ENCODE measurements at places on chromosomes 11 and 22.

DNA sequence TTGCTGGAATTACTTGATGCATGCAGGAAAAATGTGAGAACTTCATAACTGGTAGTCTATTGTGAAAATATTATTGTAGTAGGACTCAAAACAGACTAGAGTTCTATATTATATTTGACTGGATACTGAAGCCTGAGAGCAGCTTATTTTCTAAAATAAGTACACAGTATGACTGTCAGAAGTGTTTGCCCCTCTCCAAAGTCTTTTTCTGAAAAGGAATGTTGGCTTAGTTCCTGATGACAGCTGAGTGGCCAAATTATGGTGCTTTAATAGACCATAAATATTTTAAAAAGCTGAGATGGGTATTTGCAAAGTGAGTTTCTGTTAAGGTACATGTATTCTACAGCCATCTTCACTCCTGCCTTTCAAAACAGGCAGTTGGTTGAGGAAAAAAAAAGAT, 13.1 kb downstream of the ZBED5 start:
- no peak for DNase-seq

DNA sequence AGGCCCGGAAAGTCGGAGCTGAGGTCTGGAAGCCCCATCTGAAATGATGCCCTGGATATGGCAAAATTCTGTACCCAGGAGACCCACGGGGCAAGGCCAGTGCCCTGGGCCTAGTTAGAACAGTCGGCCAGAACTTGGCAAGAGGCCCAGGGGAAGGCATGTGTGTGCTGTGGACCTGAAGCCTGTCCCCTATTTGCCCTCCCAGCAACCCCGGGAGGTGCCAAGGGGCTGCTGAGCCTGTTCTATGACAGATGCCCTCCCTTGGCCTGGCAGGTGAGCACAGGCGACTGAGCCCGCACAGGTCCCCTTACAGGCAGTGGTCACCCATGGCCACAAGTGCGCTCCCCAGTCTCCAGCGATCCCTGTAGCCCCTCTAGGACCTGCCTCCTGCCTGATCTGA, 51.7 kb downstream of the NAT10 start:
- DNase-seq: no peak

GRCh38 chr22:28819253-28820096, 19.1 kb upstream of the XBP1 start:
- DNase-seq: no peak

- peak; percentile 89 for DNase-seq
Observed at GRCh38 chr11:65314501-65315203, at the start of gene CDC42EP2. Gene CDC42EP2 (plus strand): TSS chr11:65314866. CDS start chr11:65320899, 6,033 bp downstream.

DNA sequence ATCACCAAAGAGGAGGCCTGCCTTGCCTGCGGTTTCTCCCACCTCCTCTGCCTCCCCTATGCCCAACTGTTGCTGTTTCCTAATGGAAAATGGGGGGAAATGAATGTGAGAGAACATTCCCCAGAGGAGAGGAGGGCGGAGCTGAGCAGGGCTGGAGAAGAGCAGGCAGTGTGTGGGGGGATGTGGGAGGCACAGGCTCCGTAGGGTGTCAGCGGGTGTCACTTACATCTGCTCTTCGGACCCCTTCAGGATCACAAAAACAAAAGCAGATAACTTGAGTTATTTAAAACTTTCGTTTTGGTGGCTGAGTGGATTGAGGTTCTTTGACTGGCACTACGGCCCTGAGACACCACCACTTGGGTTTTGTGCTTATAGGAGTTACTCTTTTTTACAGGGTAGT, 93.8 kb downstream of the CEP164 start:
- no peak for DNase-seq

DNA sequence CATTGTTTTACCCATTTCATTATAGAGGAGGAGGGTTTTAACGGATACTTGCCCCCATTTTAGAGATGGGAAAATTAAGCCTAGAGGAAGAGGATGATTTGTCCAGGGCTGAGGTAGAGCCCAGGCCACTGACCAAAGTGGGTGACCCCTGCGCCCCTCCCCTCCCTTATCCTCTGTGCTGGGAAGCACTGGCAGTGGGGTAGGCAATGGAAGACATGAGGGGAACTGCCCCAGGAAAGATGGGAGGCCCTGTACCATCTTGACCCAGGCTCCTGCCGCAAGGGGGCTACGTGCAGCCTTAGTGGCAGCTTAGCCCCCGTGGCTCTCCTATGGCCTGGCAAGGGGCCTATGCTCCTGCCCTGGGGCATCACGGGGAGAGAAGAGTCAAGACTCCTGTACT, 76.4 kb upstream of the MYOD1 start:
- DNase-seq: peak; percentile 5

DNA sequence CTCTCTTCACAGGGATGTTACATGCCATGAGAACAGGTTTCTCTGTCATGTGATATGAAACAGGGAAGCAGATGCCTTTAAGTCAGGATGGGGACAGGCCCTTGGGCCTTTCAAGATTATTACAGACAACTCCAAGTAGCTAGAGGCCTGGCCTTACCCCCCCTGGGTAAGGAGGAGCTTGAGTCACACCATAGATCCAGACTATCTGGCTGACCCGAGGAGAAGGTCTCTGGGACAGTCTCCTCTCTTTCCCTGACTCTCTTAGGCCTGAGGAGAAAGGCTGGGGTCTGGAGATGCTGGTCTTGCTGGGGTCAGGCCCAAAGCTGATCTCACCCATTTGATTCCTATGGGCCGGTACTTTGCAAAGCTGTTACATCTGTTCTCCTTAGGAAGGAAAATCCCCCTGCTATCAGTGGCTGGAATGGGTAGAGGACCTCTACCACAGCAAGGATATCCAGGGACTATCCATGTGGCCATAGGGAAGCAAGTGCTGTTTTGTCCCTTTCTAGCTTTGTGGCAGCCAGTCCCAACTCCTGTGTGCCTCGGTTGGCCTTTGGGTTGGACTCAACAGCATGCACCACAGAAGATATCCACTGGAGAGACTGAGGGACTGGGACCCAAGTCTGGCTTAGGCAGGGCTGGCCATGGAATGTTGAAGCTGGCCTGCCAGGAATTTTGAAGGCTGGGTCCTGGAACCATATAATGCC, 25.2 kb downstream of the RELT start:
- DNase-seq: no peak

GRCh38 chr11:62603072-62603408, 1.4 kb upstream of the MTA2 start:
- DNase-seq: no peak

DNA sequence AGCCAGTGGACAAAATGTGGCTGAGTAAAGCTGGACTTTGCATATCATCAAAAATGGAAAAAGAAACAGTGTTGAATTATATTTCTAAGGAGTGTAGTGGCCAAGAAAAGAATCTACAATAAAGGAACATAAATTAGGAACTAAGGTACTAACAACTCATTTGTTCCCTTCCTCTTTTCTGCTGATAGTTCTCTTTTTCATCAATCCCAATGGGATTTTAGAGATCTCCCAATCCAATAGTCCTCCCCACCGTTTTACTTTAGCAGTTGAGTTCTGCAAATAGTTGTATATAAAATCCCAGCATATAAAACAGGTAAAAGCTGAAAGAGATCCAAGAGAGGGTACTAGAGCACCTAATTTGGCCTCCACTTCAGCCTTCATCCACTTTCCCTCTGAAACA, 2.0 kb downstream of the PRCP start:
- no peak for DNase-seq

DNA sequence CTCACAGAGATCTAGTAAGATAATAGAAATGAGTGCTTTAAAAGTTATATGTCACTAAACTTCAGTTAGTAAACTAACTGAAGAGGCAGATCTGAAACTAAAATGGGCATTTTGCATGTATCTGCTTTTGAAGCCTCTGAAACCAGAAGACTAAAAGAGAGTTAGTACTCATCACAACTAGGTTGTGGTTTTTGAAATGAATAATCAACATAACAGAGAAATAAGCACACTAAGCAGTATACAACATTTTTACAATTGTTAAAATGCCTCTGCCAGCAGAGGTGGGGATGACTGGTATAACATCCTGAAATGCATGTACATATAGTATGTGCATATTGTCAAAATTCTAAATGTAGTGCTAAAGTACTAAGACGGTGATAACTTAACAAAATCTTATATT, 564.5 kb downstream of the DLG2 start:
- no peak for DNase-seq

DNA sequence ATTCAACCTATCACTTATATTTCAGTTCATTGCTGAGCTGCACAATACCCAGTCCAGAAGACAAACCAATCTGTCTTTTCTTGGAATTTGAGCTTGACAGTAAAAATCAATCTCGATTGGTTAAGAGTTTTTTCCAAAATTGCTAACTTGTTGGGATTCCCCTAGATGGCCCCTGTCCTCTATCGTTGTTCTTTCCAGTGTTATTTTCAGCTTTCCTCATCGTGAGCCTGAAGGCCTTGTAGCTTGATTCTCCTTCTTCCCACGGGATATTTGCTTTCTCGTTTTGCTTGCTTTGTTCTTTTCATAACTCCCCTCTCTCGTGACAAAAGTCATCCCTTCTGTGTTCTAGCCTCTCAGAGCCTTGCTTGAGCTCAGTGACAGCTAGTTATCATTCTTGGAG, 3.1 kb downstream of the OR8B8 start:
- no peak for DNase-seq

GRCh38 chr11:130151196-130151595, 8.4 kb upstream of the ST14 start:
- no peak for DNase-seq

DNA sequence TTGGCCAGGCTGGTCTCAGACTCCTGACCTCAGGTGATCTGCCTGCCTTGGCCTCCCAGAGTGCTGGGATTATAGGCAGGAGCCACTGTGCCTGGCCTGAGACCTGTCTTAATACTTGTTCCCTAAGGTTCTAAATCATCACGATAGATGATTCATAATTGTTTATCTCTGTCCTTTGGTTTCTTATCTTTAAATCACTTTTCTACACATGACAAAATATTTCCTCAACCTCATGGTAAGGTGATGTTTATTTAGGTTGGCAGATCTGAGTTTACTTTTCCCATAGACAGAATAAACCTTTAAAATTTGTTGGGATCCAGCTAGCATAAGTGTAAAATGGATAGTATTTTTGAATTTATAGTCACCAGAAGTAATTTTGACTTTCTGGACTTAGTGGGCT, 3.5 kb downstream of the PSMD13 start:
- no peak for DNase-seq

DNA sequence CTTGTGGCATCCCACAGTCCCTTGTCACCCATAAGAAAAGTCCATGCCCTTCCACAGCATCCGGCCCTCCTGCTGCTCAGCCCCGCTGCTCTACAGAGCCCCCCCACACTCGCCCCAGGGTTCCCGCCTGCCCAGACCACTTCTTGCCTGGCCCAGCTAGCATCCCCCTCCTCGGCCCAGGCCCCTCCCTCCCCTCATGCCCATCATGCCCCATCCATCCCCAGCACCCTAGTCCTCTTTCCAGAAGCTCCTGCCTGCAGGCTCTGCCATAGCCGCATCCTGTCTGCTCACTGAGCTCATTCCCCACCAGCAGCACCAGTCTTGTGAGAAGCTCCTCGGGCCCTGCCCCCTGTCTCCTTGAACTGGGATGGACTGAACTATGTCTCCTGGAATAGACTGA, 54.4 kb downstream of the LINC01488 start:
- no peak for DNase-seq

GRCh38 chr11:69475866-69476471, 5.5 kb upstream of the LINC01488 start:
- DNase-seq: no peak

GRCh38 chr22:50058906-50059880, 1.1 kb upstream of the TTLL8 start:
- DNase-seq: peak; percentile 54

GRCh38 chr11:124791626-124792341, 8.4 kb downstream of the MSANTD2 start:
- DNase-seq: no peak

DNA sequence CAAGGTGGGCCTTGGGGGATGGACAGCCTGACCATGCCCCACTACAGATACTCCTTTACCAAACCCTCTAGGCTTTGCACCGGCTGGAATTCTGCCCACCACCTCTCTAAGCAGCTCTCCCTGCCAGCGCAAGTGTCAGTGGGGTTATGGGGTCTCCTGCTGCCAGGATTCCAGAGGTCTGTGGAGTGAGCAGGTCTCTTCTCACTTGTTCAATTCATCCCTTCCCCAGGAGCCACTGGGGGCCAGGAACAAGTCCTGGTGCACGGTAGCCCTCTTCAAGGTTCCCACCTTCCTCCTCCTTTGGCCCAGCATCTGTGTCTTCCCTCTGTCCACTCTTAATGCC, 30.5 kb downstream of the CCDC15 start:
- DNase-seq: no peak

- DNase-seq: peak; percentile 87
Observed at GRCh38 chr11:119741369-119742262, 12.6 kb upstream of the NECTIN1 start.

DNA sequence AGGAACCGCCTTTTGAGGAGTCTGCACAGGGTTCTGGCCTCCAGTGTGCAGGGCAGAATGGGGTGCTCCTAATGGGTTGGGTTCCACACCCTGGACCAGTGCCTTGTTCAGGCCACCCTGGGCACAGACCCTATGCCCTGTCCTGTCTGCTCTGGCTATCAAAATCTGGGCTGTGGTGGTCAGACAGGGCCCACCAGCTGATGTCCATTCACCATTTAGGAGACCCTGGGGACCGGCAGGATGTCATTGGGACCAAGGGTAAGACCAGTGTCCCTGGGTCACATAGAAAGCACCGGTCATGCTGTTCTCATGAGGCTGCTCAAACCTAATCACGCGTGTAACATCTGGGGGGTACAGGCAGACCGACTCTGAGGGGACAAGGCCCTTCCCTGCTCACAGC, 37.3 kb downstream of the PARVG start:
- DNase-seq: no peak

DNA sequence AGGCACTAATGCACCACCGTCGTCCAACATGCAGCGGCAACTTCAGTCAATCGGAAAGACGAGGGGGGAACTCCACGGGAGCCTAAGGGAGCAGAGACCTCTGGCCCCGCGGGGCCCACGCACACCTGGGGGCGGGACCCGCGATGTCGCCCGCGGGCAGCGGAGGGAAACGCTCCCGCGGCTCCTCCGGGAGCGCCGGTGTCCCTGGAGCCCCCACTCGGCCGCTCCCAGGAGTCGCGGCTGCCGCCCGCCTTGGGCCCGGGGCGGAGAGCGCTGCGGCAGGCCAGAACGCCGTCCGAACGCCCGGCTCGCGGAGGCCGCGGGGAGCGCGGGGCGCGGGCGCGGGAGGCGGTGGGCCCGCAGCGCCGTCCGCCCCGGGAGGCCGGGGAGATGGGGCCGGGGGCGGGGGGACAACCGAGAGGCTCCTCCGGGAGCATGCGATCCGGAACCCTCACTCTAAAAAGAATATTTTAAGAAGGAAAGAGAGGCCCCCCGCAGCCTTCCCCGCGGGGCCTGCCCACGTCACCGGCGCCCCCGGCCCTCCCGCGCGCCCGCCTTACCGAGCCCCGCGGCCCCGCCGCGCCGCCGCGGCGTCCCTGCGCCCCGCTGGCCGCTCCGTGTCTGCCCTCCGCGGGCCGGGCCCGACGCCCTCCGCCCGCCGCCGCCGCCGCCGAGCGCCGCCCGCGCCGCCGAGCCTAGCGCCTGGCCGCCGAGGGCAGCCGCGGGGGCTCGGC, 86.6 kb upstream of the ARHGAP32 start:
- DNase-seq: peak; percentile 49

- DNase-seq: no peak
Observed at GRCh38 chr11:75286826-75287465, 46.4 kb downstream of the TPBGL start.
